Heart left ventricle (tissue), 16 donors: ENCODE measurements at places on chromosomes 5 and 9. TPM values are rescaled to one million over a fixed set of nuclear protein-coding genes. Genes with fewer than 3 reads are reported as not detected.

The DBH gene
- not detected for total RNA-seq

The SEC61B gene
- total RNA-seq = 40.6 TPM

The IFNW1 gene
- not detected for total RNA-seq

The OR1J2 gene
- not detected for total RNA-seq
